Cardiac muscle cell (in vitro differentiated cells and primary cell): ENCODE measurements at places on chromosomes 1 and 21. TPM values are rescaled to one million over a fixed set of nuclear protein-coding genes. Genes with fewer than 3 reads are reported as not detected.

The CLDN17 gene
- polyA plus RNA-seq = not detected in 2 replicates

The LDLRAD1 gene
- polyA plus RNA-seq = not detected in 2 replicates

The OR2T29 gene
- polyA plus RNA-seq = not detected in 2 replicates

The OR6N1 gene
- polyA plus RNA-seq = not detected in 2 replicates

DNA sequence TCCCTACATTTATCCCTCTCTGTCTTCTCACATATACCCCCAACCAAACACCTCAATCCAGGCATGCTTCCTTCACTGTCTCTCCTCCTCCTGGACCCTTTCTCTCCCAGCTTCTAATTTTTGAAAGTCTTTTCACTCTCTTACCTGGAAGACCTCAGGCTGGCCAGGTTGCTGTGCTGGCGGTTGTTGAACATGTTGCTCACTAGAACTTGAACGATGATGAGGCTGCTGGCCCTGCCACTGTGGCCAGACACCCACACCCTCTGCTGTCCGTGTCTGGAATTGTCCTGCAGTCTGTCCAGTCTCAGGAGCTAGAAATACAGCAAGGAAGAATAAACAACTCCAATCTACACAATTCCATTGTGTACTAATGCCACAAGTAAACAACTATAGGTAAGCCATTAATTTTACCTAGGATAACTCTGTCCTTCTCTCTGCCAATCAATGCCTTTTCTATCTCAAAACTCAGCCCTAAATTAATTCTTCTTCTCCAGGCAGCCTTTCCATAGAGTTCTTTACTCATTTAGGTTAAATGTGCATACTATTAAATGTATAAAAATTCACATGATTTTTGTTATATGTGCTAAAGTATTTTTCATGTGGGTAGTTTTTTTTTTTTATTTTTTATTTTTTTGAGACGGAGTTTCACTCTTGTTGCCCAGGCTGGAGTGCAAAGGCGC is 5.1 kb upstream of the CTSK start:
- DNase-seq = peak; percentile 57

- DNase-seq = no peak
Measured at GRCh38 chr1:180250883-180251509, 20.9 kb downstream of the LHX4 start.

- peak; percentile 36 for DNase-seq
Measured at GRCh38 chr1:77218477-77219165, 609 bp downstream of the PIGK start.

DNA sequence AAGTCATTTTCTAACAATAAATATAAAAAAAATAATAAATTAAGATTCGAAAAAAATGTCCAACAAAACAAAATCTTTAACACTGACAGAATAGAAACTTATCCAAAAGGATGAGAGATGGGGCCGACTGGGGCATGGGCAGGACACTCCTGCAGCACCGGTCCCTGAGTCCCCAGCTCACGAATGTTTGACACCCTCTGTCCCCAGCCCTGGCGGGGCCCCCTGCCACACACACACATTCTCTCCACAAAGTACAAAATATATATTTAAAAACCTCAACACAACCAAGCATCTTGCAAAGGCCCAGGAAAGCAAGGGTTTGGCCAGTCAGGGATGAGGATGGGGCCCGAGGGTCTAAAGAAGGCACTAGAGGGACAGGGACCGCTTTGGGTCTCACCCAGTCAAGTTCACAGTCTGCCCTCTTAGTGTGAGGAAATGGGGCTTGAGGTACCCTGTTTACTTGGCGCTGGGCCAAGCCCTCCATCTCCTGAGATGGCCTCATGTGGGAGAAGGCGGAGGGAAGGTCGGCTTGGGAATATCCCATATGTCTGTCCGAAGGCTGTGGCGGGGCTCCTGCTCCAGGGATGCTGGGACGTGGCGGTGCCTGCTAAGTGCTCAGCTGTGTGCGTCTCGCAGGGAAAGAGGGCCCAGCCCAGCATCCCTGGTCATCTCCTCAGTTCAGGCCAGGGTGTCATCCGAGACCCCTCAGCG is 31.3 kb downstream of the EPHA2 start:
- DNase-seq = no peak

GRCh38 chr21:39441502-39442475 is 3.8 kb downstream of the LCA5L start:
- DNase-seq = peak; percentile 66

DNA sequence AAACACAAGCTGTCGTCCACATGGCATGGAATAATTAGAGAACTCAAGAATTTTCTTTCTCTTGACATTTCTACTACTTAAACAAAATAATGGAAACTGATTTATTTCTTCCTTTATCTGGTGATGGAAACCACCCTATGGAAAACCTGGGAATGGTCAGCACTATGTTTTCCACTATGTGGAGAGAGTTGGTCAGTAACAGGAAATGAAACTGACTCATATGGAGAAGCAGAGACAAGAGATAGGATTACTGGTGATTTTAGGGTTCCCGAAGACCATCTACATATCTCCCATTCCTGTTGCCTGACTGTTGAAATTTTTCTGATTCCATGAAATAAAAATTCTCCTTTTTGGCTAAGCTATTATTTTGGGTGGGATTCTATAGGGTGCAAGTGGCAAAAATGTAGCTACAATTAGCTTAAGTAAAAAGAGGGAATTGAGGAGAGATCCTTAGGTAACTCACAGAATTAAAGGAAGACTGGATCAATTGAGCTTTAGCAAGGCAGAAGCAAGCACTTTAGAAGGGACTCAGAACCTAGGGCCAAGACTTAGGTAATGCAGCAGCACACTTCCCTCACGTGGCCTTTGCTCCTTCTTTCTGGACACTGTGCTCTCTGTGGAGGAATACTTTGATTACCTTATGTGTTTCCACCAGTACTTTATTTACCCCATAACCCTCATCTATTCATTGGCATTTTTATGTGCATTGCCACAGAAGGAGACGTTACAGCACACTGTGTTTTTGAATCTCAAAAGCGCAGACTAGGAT is 89.6 kb downstream of the LEPR start:
- no peak for DNase-seq

DNA sequence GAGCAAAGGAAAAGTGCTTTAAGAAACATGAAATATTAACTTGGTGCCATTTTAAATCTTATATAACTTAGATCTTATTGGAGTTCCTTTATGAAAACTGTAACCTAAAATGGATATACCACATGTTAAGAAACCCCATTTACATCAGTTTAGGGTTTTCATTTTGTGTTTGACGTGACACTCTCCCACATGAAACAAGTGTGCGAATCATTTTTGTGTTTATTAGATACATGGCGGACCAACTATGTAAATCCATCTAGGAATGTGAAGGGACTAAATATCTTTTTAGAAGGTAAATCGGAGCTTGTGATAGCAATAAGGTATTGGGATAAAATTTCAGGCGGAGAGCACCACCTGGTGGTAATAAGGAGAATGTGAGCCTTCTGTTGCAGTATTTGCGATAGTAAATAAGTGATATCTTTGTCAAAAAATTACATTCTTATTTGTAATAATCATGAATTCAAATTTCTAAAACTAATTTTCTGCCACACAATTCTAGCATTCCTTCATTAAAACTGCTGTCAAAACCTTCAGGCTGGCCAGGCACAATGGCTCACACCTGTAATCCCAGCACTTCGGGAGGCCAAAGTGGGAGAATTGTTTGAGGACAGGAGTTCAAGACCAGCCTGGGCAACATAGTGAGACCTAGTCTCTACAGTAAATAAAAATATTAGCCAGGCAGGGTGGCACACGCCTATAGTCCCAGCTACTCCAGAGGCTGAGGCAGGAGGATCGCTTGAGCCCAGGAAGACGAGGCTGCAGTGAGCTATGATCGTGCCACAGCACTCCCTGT is 31.3 kb downstream of the SMAP2 start:
- DNase-seq = peak; percentile 77

DNA sequence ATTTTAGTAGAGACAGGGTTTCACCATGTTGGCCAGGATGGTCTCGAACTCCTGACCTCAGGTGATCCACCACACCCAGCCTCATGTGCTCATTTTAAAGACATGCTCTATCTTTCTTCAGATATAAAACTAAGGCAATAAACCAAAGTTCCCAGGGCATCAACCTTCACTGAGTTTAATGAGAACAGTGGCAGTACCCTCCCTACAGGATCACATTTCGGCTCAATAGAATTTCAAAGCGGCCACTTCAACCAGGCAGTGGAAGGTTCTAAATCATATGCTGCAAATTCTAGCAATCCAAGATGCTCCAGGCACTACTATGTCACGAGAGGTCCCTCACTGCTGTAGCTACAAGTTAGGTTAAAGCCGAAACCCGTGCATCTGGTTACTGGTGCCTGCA is 45.5 kb downstream of the PARP1 start:
- no peak for DNase-seq

DNA sequence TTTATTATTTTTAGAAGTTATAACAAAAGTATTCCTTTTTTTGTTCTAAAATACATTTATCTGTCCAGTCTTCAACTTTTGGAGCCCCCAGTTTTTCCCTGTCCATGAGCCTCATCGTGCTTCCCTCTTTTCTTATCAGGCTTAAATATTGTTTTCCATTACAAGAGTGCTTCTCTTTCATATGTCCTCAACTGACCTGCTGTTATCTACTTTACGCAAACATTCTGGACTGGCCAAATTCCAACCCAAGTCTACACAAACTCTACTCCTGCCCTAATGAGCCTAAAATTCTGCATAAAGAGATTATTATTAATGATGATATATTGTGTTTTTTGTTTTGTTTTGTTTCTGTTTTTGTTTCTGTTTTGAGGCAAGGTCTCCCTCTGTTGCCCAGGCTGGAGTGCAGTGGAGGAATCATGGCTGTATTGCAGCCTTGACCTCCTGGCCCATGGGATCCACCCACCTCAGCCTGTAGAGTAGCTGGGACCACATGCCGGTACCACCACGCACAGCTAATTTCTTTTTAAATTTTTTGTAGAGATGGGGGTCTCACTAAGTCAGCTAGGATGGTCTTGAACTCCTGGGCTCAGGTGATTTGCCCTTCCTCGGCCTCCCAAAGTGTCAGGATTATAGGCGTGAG is 318.8 kb upstream of the NEGR1 start:
- no peak for DNase-seq
